ENCODE measurements at places on chromosomes 5 and 9. TPM values are rescaled to one million over a fixed set of nuclear protein-coding genes. Genes with fewer than 3 reads are reported as not detected.

TAF1L gene
- not detected for total RNA-seq

- H3K4me1 ChIP-seq: peaks cover 30% of the 10 kb centered on the region
- peak overlapping the region; percentile 80 for H3K27ac ChIP-seq
Measured at GRCh38 chr9:111482694-111483438, 1.3 kb downstream of the ECPAS start.

GRCh38 chr5:131264451-131265099 lies 722 bp downstream of the CDC42SE2 start:
- peak overlapping the region; percentile 87 for H3K27ac ChIP-seq
- H3K36me3 ChIP-seq: peaks cover 16% of the 10 kb centered on the region
- no peaks in the 10 kb centered on the region for H3K27me3 ChIP-seq
- peak; percentile 44 for DNase-seq

FYB1 gene
- total RNA-seq: 0.55 TPM

IL13 gene
- total RNA-seq: 0.27 TPM
